ENCODE measurements at places on chromosomes 2 and 18.

DNA sequence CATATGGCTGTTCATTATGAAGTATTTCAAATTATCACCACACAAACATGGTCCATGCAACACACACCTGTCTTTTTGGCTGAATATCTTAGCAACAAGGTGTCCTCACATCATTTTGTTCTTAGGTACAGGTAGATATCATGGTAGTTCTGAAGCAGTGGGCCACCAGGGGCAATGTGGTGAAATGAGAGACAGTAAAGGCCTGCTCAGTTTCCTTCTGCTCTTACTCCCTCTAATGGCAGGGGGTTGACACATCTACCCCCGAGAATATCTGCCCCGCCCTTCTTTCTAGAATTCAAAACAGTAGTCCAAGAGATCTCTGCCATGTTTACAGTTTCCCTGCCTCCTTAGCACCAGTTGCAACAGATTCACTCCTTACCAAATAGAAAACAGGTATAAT, 147.0 kb upstream of the KLHL14 start:
- DNase-seq = no peak

GRCh38 chr2:181574321-181574720, 82.6 kb downstream of the CERKL start:
- DNase-seq = no peak

- no peak for DNase-seq
These were observed 4.8 kb downstream of the VWA3B start for GRCh38 chr2:98091738-98092137.

GRCh38 chr2:78070693-78071092, 548.5 kb upstream of the LRRTM4 start:
- no peak for DNase-seq

DNA sequence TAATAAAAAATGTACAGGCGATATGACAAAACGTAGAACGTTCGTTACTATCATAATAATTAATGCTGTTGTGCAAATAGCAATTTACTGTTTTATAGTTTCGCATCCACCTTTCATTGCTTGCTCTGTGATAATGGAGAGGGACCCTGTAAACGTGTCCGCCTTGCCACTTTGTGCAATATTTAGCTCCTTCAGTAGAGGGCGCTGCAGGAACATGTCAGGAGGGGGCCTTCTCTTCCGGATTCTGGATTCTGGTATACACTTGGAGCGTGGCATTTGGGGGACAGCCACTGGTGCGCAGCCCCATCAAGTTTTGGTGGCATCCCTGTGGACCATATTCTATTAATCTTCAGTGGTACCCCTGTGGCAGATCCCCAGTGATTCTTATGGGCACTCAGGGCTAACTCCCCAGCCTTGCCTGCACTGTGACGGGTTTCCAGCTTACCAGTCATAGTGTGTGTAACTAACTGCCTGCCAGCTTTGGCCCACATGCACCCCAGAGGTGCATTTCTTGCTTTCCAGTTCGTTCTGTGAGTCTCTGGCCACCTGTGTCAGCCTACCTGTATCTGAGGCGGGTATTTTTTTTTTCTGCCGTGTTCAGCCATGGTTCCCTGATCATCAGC, 140.3 kb downstream of the CYRIA start:
- DNase-seq = no peak

DNA sequence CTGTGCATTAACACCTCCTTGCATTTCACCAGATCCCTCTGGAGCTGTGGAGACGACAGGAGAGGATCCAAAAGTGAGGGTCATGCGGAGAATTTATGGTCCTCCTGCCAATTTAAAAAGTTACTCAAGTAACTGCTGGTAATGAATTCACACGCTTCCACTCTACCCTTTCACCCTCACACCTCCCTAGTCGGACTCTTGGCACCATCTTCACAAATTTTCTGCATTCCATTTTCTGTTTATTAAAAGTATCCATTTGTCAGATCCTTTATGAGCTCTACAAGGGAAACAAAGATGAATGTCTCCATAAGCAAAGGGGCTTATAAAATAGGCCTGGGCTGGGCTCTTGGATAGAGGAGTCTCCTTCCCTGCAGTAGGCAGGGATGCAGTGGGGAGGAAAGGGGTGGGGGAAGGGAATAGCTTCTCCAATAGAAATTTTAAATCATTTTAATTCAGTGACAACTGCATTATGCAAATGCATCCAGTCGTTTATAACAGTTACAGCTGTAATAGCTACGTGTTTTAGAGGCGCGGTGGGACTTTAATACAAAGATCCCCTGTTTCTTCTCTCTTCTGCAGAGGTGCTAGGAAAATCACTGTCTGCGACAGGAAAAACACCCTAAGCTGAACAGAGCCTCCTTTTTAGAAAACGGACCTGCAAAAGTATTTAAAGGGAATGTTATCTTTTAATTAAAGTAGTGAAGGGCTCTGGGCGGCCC, 132.2 kb downstream of the EPHA4 start:
- no peak for DNase-seq

Data from stimulated activated CD4-positive, alpha-beta T cell treated with anti-CD3 and anti-CD28 coated beads, TNF-alpha, amount 100 ng/mL, for 4 hours (primary cell).